Urinary bladder (tissue), 4 donors: ENCODE measurements at places on chromosomes 13 and 19. TPM values are rescaled to one million over a fixed set of nuclear protein-coding genes. Genes with fewer than 3 reads are reported as not detected.

GRCh38 chr19:3668331-3669081 lies 31.8 kb downstream of the PIP5K1C start:
- DNase-seq, result no peak

DNA sequence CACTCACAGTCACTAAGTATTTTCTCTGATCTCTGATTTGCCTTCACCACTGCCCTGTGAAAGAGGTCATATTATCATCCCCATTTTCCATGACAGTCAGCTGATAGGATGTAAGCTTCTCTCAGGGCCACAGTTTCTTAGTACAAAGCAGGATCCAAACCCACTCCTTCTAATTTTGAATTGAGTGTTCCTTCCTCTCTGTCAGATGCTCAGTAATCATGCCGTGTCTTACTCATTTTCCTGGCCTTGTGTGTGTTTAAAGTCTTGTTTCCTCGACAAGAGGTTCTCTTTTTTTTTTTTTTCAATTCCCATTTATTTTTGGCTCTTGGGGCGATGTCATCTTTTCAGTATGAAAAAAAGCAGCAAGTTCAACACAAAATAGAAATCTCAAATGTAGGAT lies 72.3 kb downstream of the NAA16 start:
- no peak for DNase-seq

TEX101 gene
- polyA plus RNA-seq, result not detected

GRCh38 chr13:40502236-40502635 lies 164.2 kb downstream of the FOXO1 start:
- no peak for DNase-seq

CACNG8 gene
- 0.08 TPM for polyA plus RNA-seq

GRCh38 chr19:49110567-49110966 lies 3.6 kb upstream of the LIN7B start:
- DNase-seq, result no peak

- no peak for DNase-seq
Measured at GRCh38 chr13:95723438-95723837, 46.5 kb downstream of the DNAJC3 start.

- no peak for DNase-seq
Measured at GRCh38 chr19:804419-805165, 7.3 kb downstream of the PTBP1 start.

DNA sequence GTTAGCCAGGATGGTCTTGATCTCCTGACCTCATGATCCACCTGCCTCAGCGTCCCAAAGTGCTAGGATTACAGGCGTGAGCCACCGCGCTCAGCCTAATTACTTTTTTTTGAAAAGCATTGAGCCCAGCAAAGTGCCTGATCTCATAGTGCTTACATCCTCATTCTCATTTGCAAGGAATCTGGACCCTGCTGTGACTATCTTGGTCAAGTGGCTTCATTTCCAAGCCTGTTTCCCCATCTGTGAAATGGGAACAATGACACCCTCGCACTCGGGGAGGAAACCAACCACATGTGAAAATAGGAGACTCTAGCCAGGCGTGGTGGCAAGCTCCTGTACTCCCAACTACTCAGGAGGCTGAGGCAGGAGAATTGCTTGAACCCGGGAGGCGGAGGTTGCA lies 1.6 kb upstream of the PLEKHA4 start:
- DNase-seq, result no peak

DNA sequence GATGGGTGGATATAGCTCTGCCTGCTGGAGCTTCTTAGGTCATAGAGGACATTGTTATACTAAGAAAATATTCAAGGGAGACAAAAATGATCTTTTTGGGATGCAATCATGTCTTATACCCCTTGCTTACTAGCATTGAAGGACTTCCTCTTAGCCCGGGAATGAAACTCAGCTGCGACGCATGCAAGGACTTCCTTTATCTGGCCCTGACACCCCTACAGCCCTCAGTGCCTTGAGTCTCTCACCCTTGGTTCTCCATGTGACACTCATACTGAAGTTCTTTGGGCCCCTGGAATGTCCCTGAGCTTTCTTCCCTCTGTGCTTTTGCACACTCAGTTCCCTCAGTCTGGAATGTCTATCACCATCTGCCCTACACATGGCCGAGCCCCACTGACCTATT lies 72.5 kb upstream of the MTIF3 start:
- DNase-seq, result no peak

DNA sequence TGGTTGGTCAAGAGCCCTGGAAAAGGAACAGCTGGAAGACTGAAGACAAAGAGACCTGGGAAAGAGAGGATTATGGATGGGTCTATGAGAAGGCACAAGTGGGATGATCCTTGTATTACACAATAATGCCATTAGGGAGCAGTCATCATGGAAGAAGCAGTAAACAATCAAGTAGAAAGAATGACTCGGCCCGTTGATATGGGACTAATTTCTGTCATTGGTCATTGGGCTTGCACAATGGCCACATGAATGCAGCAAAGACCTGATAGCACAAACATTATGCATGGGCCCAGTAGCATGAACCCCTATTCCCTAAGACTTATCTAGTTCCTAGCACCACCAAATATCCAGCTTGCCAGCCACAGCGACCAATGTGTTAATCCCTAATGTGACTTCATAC lies 390.3 kb upstream of the ZNF507 start:
- DNase-seq, result no peak

- DNase-seq, result no peak
Measured at GRCh38 chr19:40363069-40363468, 14.6 kb downstream of the PLD3 start.

DNA sequence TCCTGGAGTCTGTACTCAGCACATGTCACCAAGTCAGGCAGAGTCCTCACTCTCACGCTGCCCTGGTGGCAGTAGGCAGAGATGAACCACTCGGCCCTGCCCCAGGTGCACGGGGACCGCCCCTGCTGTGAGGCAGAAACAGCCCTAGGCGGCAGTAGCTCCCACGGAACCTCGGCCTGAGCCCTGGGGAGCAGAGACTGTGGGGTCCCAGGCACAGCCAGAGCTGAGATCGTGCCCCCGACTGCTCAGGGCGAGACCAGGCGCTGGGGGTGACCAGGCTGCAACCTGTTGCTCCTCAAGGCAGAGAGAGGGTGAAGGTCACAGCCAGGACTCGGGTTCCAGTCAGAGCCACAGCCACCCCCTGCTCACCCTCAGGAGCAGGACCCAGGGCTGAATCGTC lies 34.9 kb downstream of the AP1M1 start:
- DNase-seq, result no peak

DNA sequence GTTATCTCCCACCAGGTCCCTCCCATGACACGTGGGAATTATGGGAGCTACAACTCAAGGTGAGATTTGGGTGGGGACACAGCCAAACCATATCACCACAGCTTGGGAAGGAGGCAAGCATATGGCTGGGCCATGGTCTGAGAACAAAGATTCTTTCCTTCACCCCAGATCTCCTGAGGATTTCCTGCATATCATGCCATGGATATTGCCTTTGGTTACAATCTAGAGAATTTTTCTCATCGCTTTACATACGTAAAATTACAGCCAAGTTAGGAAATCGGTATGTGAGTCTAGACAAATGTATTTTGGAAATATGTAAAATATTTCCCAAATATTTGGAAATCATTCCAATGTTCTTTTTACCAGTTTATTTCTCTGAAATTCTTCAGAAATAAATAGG lies 398.3 kb downstream of the RFC3 start:
- no peak for DNase-seq

GRCh38 chr13:70424428-70424827 lies 316.2 kb upstream of the KLHL1 start:
- no peak for DNase-seq

DNA sequence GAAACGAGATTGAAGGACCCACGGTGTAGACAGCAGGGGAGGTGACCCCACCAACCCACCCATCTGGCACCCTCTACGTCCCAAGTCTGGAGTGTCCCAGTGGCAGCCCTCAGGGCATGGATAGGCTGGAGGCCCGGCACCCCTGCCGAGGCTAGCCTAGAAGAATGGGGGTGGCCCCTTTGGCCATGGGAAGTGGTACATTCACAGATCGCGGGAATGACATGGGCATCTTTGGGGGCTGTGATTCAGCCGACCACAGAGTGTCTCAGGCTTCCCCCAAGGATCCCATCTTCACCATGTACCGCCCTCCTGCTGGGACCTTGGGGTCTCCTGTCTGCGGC lies 11.3 kb upstream of the MKNK2 start:
- DNase-seq, result no peak

DNA sequence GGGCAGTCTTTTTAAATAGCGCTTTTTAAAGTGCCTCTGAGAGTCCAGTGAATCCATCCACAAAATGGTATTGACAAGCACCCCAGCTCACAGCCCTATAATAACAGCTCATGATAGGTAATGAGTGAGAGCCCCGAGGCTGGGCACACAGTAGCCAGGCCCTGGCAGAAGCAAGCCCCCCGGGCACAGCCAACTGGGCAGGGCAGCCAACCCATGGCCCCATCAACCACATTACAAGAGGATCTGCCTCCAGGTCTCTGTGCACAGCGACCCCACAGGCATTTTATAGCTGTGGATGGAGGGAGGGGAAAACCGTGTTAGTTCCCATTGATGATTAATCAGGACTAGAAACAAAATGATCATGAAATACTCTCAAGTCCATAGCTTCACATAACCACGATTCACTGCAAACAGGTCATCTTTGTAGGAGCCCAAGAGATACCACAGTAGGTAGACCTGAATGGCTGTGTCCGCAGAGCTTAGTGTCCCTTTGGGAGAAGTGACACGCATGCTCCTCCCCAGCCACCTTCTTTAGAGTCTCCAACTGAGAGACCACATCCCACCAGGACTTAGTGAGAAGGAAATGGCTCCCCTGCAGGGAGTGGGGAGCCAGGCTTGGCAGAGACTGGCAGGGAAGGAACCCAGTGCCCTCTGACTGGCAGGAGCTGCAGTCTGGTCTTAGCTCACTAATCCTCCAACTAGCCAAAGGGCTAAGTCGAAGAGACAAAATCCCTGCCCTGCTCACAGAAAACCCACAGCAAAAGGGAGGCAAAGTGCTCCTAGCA lies 4.3 kb upstream of the VSTM2B start:
- DNase-seq, result no peak

- DNase-seq, result no peak
Measured at GRCh38 chr13:100395698-100396373, 192.8 kb downstream of the GGACT start.

MPV17L2 gene
- polyA plus RNA-seq, result 22.8 TPM

DNA sequence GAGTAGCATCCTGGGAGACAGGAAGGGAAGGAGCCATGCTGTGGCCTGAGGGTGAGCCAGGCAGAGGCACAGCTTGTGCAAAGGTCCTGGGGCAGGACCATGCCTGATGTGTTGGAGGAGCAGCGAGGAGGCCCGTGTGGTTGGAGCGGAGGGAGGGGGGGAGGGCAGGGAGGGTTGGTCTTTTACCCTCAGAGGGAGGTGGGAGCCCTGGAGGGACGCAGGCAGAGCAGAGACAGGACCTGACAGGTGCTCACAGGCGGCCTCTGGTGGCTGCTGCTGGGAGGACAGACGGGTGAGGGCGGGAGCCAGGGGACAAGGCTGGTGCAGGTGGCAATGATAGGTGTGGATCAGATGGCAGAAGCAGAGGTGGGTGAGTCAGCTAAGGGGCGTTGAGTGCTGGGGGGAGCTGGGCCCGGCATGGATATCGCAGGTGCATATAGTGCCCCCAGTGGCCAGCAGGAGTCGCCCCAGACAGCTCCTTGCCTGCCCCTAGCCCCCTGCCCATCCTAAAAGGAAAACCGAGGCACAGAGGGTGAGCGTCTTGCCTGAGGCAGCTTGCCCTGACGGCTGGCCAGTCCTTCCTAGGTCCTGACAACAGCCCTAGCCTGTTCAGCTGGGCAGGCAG lies 9.8 kb upstream of the GNA15 start:
- DNase-seq, result no peak

ZNF90 gene
- polyA plus RNA-seq, result 3.3 TPM

- no peak for DNase-seq
Measured at GRCh38 chr19:10390652-10391286, 10.4 kb upstream of the TYK2 start.

FSD1 gene
- polyA plus RNA-seq, result 0.49 TPM

DNA sequence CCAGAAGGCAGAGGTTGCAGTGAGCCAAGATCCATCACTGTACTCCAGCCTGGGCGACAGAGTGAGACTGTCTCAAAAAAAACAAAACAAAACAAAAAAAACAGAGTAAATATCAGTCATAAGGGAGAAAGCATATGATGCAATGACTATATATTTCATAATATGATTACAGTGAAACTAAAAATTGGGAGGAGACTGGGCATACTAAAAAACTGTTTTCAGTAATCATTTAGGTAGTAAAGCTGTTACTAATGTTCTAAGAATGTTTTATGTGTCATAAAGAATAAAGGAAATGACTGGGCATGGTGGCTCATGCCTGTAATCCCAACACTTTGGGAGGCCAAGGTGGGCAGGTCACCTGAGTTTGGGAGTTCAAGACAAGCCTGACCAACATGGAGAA lies 15.9 kb downstream of the ZNF573 start:
- no peak for DNase-seq

DNA sequence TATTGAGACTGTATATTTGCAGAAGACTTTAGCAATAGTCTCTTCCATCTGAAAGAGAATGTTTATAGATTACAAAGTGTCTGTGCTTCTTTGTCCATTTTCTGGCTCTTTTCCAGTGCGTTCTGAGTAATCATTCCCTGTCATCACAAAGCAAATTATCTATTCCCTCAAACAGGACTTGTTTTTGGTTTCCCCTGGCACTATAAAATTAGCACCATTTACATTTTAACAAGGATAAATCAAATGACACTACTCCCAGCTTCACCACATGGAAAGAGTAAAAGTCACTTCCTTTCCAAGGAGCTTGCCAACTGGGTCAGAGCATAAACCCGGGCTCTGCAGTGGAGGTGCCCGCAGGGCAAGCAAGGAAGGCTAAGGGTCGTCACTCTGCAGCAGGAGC lies 88.1 kb downstream of the SHISA2 start:
- no peak for DNase-seq

CALM3 gene
- polyA plus RNA-seq, result 309 TPM

NLRP9 gene
- polyA plus RNA-seq, result not detected

SCN1B gene
- 15.1 TPM for polyA plus RNA-seq

- no peak for DNase-seq
Measured at GRCh38 chr13:111562716-111563115, 242.3 kb downstream of the TEX29 start.

ZNF491 gene
- 1.6 TPM for polyA plus RNA-seq

DNA sequence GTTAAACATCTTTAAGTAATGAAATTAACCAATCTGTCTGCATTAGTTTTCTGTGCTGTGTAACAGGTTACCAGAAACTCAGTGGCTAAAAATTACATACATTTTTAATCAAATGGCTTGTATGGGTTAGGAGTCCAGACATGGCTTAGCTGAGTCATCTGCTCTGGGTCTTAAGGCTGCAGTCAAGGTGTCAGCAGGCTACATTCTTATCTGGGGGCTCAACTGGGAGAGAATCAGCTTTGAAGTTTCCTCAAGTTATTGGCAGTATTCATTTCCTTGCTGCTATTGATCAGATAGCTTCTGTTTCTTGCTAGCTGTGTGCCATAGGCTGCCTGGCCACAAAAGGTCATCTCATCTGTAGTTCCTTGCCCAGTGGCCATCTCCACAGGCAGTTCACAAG lies 1163.0 kb downstream of the DIAPH3 start:
- DNase-seq, result no peak

- DNase-seq, result no peak
Measured at GRCh38 chr19:18489627-18490184, 32.2 kb downstream of the ELL start.

SERPINE3 gene
- polyA plus RNA-seq, result not detected

- DNase-seq, result no peak
Measured at GRCh38 chr13:36628377-36629056, 45.3 kb upstream of the SERTM1 start.

CD37 gene
- 12.4 TPM for polyA plus RNA-seq
